ENCODE measurements at places on chromosomes 12 and 14.

- DNase-seq = no peak
Observed at GRCh38 chr14:103022685-103023044, 34.7 kb downstream of the CDC42BPB start.

- no peak for DNase-seq
Observed at GRCh38 chr14:50656776-50657175, 11.3 kb downstream of the SAV1 start.

DNA sequence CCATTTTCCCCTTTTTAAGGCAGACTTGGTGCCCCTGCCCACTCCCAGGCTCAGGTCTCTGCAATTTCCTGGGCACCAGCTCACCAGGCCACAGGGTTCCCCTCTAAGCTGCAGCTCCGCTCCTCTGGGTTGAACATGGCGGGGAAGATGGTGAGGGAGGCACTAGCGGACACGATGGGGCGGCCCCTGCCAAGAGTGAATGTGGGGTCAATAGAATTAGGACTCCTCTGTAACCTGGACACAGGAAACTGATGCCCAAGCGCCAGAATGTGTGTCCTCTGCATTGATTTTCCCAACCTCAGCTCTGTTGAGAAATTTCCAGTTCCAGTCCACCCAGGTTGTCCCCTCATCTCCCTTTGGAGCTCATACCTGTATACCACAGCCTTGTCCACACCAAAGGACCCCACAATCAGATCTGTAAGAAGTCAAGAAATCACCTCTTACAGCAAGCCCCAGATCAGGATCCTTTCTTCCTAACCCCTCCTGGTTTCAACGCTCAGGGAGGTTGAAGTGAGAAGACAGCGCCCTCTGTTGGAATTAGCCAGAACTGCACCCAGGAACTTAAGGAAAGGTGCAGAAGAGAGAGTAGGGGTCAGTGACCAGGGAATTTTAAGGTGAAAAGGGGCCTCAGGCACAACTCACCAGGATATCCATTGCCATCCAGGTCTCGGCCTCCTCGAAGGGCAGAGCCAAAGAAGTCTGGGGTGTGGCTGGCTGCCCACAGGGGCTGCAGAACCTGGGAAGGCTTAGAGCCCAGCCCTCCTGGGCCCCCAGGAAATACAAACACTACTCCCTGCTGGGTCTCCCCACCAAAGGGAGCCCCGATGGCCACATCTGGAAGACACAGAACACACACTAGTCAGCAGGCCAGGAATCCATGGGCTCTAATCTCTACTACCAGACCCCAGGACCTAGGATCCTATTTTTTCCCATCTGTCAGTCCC, 14.7 kb downstream of the ITGA5 start:
- no peak for DNase-seq

DNA sequence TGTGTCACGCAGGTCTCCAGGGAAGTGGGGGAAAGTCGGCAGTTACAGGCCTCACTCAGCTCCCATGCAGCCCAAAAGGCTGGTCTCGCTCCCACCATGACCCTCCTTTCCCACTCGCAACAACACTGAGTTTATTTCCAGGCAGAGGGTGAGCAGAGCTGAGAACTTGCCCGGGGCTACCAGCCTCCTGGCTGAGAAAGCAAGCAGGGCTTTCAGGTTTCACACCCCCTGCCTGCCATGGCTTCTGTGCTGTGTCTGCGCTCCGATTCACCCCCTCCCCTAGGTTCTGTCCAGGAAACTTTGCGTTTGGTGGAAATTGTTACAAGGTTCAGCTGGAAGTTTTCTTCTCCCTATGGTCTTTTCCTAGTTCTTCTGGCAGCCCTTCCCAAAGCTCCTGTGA, 17.1 kb downstream of the OR10G2 start:
- no peak for DNase-seq

- DNase-seq = no peak
Observed at GRCh38 chr12:118271770-118272417, 100.8 kb downstream of the TAOK3 start.

GRCh38 chr12:27467641-27468040, 21.1 kb downstream of the SMCO2 start:
- DNase-seq = no peak

DNA sequence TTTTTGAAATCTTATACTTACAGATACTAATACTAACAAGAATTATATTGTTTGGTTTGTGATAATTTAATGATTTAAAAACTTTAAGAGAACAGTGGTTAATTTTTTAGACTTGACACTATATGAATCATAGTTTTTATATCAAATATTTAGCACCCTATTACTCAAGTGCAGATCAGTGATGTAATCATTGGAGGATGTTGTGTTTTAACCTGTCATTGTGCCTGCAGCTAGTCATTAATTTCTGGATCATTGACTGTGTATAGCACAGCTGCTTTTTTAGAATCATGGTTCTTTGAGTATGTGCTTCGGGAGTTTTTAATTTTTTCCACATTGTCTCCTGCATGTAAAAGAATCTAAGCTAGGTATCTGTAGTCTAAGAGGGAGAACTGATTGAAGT, 17.3 kb downstream of the ARID4A start:
- no peak for DNase-seq

DNA sequence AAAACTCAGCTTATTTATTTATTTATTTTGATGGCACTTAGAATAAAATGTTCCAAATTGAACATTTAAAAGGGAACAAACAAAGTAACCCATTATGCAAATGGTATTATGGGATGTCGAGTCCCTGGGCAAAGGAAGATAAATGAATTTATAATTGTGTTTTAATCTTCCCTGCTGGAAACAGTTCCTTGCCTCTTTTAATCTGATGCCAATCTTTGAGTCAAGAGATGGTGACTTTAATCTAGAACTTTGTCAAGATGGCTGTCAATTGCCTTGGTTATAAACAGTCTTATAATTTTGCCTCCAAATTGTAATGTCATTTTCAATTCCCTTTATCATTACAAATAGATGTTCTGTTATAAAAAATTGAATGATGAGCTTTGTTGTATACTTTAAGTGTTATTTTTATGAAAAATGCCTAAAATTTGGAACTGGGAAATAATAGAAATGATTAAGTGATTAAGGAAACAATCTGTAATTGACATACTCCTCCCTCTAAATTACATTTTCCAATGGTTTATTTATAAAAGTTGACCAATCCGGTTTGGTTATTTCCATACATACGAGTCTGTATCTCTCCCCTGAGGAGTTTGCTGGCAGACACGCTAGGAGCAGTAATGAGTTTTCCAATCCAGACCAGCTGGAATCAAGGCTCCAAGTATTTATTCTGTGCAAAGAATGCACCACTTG, 134.9 kb upstream of the FRMD6 start:
- DNase-seq = peak; percentile 27

DNA sequence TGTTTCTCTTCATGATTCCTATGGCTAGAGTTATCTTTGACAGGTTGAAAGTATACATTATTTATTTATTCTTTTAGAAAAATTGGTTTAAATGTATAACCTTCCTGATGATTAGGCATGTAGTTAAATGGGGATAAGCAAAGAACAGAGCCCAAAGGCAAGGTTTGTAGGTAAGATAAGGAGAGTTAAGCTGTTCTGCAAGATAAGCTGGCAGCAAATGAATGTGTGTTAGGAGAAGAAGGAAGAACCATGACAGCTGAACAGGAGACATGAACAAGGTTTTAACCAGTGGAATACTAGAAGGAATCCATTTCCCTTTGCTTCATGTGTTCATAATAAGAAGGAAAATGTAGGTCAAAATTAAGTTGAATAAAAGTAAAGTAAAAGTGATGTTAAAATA, 1330.1 kb upstream of the USP15 start:
- no peak for DNase-seq

GRCh38 chr14:94382716-94383596, 5.4 kb downstream of the SERPINA1 start:
- no peak for DNase-seq

DNA sequence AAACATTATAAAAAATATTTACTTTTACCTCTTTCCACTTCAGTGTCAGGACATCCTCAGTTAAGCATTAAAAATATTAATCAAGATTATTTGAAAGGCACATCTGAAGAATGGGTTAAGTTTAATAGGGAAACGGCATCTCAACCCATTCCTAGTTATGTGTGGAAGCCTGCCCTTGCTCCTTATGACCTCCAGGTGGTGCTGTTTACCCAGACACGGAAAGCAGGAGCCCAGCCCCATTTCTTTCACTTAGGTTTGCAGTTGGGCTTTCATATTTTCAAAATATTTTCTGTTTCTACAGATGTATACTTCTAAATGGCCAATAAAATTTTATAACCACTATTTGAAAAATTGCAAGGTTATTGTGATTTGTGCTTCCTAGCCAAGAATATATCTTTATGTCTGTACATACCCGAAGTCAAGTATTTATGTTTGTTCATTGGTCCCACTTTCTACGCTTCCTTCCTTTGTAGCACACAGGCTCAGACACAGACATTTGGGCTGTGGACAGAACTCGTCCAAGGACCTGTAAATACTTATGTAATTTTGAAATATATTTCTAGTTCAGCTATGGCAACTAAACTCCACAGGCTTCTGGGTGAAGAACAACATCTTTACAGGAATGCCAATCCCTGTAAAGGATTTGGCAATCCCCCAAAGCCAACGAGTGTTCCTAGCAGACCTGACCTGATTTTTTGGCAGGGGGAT, 247.1 kb downstream of the AKAP6 start:
- peak; percentile 41 for DNase-seq

DNA sequence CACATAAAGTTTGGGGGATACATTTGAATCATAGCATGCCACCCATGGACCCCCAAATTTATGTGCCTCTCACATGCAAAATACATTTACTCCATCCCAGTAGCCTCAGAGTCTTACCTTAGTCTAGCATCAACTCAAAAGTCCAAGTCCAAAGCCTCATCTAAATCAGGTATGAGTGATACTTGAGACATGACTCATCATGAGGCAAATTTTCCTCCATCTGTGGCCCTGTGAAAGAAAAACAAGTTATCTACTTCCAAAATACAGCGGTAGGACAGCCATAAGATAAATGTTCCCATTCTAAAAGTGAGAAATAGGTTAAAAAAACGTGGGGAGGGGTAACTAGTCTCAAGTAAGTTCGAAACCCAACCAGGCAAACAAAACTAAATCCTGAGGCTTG, 444.2 kb downstream of the SNAPC1 start:
- DNase-seq = no peak

GRCh38 chr12:132727091-132727794, 16.6 kb downstream of the PGAM5 start:
- DNase-seq = no peak

- no peak for DNase-seq
Observed at GRCh38 chr12:123441523-123442164, 5.2 kb upstream of the RILPL2 start.

- no peak for DNase-seq
Observed at GRCh38 chr12:76634133-76634532, 74.6 kb upstream of the OSBPL8 start.

- no peak for DNase-seq
Observed at GRCh38 chr12:62537551-62537950, 70.9 kb downstream of the MON2 start.

GRCh38 chr12:51905471-51906429, 1.6 kb upstream of the ACVRL1 start:
- DNase-seq = no peak

- DNase-seq = no peak
Observed at GRCh38 chr14:55514819-55515490, 65.1 kb upstream of the KTN1 start.

GRCh38 chr12:131528667-131529066, 182.2 kb upstream of the SFSWAP start:
- DNase-seq = no peak

DNA sequence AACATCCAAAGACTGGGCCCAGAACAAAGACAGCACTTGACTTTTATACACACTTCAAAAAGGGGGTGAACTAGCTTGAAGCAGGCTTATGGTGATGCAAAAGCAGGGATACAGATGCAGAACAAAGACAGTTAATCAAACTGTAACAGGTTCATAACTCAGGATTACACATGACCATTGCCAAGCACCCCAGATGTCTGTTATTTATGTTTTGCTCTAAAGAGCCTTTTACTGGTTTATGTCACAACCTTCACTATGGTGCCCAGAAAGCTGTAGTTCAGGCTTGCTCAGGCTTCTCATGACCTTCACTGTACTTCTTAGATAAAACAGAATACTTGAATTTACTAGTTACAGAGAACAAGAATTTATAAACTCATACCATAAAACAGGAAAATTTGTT, 31.7 kb upstream of the SLC38A4 start:
- no peak for DNase-seq

DNA sequence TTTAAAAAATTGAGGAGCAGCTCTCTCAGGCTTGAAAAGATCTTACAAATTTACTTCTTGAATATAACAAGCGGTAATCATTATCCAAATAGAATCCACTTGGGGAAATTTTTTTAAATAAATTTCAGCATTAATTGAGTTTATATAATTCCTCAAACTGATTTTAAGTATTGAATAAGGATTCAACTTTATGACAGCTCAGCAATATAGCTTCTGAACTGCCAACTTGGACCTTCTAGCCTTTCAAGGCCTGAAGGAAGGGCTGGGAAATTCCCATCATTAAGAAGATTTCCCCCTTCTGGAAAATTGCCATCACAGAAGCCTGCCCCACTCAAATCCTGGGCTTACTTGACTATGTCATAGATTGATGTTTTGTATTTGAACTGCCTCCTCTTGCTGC, 57.5 kb upstream of the GARIN2 start:
- no peak for DNase-seq

- DNase-seq = no peak
Observed at GRCh38 chr14:105864651-105865265, 338.4 kb downstream of the TMEM121 start.

GRCh38 chr12:108299980-108300696, 39.0 kb downstream of the CMKLR1 start:
- no peak for DNase-seq

DNA sequence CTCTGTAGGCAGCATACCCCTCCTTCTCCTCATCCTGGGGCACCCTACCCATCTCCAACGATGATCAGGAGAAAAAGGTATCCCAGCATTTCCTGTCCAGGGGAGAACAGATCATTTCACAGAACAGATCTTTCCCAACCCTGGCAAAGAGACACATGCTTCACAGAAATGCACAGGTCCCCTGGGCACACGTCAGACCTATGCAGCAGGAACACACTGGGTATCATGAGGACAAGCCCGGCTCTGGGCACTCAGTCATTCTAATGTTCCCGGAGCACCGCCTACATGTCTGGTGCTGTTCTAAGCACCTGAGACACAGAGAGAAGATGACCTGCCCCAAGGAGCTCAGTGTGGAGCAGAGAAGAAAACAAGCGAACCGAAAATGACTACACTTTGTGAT, 56.2 kb downstream of the ACTN1 start:
- DNase-seq = no peak

DNA sequence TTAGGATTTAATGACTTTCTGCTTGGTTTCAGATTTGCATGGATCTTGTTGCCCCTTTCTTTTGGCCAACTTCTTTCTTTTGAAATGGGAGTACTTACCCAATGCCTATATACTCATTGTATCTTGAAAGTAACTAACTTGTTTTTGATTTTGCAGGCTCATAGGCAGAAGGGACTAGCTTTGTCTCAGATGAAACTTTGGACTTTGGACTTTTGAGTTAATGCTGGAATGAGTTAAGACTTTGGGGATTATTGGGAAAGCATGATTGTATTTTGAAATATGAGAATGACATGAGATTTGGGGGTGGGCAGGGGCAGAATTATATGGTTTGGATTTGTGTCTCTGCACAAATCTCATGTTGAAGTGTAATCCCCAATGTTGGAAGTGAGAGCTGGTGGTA, 657.1 kb downstream of the TMTC2 start:
- DNase-seq = no peak

All from NCI-H1417 treated with DMSO at 0.1 percent for 48 hours (cell line).